ENCODE measurements at places on chromosomes 3 and 15.

DNA sequence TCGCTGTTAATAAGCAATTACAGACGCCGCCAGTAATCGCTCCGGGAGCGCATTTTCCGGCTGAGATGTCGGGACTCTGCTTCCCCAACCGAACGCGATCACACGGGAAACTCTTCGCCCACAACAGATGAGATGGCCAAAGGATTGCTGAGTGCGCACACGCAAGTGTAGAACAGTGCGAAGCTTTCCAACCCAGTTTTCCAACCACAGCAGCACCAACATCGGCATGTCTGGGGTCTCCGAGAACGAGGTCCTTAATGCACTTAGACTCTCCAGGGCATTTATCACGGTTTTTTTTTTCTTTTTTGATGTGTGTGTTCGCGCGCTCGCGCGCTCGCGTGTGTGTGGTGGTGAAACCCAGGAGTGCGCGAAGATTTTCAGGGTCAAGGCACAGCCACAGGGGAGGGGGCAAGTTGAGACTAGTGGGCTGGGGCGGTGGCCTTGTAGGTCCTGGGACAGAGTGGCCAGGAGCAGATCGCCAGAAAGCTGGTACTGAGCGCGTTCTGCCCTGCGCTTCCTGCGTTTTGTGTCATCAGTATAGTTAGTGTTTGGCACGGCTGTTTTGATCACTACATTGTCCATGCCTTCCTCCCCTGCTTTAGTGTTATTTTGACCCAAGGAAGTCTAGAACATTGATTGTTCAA, 1.8 kb upstream of the EOMES start:
- DNase-seq, result no peak

- DNase-seq, result no peak
These were observed 19.3 kb upstream of the TTBK2 start for GRCh38 chr15:42939841-42940240.

GRCh38 chr15:78921517-78921916, 23.3 kb downstream of the CTSH start:
- no peak for DNase-seq

DNA sequence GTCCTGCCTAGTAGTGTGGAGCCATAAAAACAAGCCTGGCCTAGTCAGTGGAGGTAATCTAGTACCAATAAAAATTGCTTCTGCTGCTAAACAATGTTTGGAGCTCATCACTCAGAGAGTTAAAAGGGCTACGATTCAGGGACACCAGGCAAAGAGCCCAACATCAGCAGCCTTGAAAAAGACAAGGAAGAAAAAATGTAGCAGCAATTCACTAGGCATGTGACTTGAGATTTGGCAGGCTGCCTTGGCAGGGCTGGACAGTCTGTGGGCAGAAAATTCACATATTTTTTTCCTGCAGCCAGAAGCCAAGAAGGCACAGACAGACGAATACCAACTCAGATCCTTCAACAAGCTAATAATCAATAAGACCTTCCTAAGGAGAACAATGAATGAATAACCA, 47.2 kb downstream of the IGSF11 start:
- DNase-seq, result no peak

DNA sequence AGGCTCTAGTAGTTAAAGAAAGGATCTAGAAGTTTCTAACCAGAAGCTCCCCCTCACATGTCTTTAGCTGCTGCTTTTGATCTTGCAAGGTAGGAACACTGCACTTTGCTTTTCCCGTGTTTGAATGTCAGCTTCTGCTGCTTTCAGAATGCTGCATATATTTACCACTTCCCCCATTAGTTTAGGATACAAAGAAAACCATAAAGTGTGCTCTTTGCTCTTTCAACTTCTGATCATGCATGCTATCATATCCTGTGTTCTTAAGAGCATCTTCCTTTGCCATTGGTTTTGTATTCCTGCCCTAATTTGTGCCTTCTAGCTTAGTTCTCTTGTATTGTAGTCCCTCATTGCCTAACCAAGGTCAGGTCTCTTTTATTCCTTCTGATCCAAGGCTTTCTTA, 43.3 kb downstream of the ZNF609 start:
- no peak for DNase-seq

- no peak for DNase-seq
These were observed 86.6 kb downstream of the GPR156 start for GRCh38 chr3:120198305-120198878.

- DNase-seq, result no peak
These were observed 194.1 kb upstream of the KCNMB2 start for GRCh38 chr3:178342111-178342510.

- DNase-seq, result no peak
These were observed 17.2 kb downstream of the KLF13 start for GRCh38 chr15:31343831-31344230.

DNA sequence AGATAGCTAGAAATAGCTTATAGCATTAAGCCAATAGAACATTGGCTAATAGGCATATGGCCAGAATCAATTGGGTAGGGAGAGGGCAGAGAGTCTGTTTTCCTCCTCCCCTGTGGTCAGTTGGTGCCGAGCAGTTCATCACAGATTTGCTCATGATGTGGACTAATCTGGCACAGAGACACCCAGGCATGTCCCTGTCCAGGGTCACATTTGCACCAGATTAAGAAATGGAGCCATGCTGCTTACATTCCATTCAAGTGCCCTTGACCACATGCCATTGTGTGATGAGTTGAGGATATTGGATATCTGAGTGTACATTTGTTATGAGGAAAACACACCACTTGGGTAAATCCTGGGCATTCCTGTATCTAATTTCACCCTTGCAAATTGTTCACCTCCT, 53.4 kb downstream of the USP13 start:
- no peak for DNase-seq

DNA sequence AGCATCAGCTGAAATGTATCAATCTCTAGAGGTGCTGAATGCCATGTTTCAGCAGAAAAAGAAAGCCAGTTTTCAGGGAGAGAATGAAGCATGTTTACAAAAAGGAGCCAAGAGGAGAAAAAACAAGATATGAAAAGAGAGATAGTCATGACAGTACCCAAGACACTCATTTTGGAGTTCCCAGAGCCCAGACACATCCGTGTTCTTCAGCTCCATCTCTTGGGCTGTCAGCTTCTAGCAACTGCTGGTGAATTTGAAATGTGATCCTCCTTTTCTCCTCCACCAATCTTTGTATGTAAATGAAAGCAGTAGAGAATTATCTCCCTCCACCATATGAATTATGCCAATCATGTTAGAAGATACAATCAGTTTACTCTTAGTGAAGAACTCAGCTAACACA, 93.0 kb upstream of the SLC25A36 start:
- no peak for DNase-seq

- DNase-seq, result no peak
These were observed 167.3 kb upstream of the NDN start for GRCh38 chr15:23854203-23854911.

- no peak for DNase-seq
These were observed 33.2 kb downstream of the SLC12A1 start for GRCh38 chr15:48239334-48239733.

DNA sequence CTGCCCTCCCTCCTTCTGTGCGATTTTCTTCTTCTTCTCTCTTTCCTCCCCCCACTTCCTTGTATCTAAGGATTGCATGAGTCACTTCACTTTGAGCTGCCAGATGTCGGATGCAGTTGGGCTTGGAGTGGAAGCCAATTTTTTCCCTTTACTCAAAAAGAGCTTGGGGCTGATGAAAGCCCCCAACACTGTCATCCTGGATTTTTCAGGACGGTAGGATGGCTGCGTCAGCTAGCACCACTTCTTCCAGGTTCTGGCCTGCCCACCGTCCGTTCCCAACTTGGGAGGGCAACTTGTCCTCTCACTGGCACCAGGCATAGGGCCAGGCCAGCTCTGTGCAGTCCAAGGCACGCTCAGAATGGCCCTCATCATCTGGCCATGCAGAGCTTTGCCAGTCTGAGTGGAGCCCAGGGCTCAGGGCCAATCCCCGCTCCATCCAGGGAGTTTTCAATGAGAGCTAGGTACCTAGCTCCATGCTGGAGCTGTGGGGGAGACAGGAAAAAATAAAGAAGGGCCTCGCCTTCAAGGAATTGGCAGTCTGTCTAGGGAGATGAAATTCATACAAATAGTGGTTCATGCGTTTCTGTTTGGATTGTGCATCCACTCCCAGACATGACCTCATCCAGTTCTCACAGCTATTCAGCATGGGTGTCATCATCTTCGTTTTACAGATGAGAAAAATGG, 47.7 kb upstream of the INSYN1 start:
- no peak for DNase-seq

- DNase-seq, result no peak
These were observed 15.0 kb downstream of the ST6GAL1 start for GRCh38 chr3:186945255-186945823.

GRCh38 chr3:188719545-188719944, 452.2 kb upstream of the TPRG1 start:
- no peak for DNase-seq

DNA sequence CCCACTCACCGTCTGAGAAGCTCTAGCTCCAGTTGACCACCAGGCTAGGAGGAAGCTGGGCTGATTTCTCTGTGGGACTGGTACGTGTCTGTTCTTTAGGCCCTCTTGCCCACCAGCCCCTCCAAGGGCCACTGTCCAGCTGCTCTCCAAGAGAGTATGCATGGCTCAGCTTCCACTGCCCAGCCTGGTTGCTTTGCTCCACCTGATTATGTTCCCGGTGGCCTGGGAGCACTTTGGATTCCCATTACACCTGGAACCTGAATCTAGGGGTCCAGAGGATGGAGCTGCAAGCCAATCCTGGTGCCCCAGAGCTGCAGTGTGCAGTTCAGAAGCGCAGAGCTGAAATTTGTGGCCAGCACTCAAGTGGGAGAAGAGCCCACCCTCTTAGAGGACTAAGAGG, 402.1 kb upstream of the CNTN6 start:
- DNase-seq, result no peak

DNA sequence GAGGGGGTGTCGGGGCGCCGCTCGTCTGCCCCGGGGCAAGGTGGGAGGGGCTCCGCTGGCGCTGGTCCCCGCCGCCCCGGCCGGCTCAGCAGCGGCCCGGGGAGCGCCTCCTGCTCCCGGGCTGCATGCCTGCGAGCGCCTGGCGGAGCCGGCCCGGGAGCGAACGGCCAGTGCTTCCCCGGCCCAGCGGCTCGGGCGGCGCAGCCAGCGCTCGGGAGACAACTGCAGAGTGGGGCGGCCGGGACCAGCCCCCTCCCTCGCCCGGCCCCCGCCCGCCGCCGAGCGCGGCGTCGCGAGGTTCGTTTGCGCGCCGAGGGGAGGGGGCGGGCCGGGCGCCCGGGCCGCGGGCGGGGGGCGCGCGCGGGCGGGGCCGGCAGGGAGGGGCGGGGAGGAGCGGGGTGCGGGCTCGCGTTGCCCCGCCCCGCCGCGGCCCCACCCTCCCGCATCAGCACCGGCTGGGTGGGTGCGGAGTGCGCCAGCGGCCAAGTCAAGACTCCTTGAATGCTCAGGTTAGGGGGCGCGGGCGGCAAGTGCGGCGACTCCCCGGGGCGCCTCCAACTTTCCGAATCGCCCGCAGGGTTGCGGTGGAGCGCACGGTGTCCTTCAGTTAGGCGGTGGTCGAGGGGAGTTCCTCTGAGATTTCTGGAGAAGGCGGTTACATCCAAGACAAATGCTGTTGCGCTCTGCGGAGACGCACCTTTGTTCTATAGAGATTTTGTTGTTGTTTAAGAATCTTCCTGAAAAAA, at the start of gene RGMA:
TSS of gene RGMA (minus strand) at position 231 of the 746 bp plus-strand sequence. CDS start 279 bp downstream, outside the sequence.
- no peak for DNase-seq
